ENCODE measurements at places on chromosomes 1 and 21.
A peak's percentile ranks its signal among the peaks of the same experiment; 100 is the strongest.

- no peak for DNase-seq
Observed at GRCh38 chr1:165641231-165641987, 10.4 kb downstream of the MGST3 start.

GRCh38 chr1:31614414-31615005, 3.0 kb upstream of the HCRTR1 start:
- no peak for DNase-seq

- DNase-seq = peak; percentile 38
Observed at GRCh38 chr1:32761253-32761877, 55.8 kb downstream of the YARS1 start.

DNA sequence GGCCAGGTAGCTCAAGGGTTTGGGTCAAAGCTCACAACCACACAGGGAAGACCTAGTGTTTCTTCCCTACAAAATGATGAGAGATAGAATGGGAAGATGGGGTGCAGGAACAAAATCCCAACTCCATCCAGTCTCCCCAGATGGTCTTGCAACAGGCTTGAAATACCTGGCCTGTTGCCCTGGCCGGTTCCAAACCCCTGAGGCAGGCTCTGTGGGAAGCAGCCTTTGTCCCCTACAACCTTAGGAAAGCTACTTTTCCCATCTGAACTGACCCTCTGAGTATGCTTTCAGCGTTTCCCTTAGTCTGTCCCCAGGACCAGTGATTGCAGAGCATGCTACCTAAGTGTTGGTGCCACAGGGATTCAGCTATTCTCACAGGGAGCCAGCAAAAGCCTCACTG, 104.0 kb downstream of the GDAP2 start:
- no peak for DNase-seq

GRCh38 chr1:209307846-209308245, 275.7 kb upstream of the CAMK1G start:
- DNase-seq = no peak

DNA sequence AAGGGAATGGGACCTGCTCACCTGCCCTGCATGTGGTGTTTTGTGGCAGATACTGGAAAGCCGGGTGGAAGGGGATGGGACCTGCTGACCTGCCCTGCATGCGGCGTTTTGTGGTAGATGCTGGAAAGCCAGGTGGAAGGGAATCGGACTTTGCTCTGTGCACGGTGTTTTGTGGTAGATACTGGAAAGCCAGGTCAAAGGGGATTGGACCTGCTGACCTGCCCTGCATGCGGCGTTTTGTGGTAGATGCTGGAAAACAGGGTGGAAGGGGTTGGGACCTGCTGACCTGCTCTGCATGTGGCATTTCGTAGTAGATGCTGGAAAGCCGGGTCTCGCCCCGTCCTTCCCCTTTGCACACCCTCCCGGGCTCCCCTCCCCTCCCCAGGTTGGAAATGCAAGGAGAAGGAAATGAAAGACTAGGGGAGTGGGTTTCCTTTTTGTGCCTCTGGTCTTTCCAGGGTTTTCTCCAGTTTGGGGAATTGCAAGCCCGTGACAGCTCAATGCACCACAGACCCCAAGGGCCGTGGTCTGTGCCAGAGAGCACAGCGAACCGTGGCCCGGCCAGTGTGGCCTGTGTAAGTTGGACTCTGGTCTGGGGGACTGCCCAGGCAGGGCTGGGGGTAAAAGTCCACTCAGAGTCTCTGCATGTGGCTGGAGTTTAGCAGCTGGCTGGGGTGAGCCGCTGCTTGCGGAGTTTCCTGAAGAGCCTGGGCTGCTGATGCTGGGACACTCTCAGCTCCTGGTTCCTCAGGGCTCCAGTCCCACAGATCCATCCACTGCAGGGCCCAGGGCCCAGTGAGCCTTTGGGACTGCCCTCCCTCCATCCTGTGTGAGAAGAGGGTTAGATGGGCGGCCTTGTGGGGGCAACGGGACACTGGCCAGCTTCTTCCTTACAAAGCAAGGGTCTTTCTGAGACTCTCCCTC, 105.5 kb downstream of the CRYAA start:
- DNase-seq = no peak

- DNase-seq = peak; percentile 69
Observed at GRCh38 chr1:1171546-1172340, 1.9 kb upstream of the TTLL10 start.

DNA sequence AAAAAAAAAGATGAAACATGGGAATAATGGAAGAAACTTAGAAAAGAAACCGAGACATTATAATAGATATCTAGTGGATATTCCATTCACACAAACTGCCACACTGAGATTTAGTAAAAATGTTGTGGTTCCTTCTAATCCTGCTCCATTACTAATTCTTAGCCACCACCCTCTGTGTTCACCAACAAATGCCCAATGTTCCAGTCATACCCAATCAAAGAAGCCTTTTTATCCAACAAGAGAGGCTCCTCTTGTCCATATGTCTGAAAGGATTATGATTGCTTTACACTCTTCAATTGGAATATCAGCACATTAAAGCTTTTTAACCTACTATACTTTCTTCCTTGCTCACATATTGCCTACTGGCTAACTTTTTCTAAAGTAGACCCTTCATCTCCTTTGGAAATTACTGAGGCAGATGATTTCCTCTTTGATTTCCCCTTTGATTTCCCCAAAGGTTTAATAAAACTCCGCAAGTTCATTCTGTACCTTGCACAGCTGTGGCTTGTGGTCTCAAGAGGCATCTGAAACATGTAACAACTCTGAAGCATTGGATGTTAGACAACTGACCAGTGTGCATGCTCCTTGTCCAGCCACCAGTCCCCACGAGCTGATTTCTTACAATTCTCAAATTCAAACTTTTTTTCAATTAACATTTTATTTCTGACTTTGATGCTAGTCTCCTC, 305.6 kb upstream of the LYPLAL1 start:
- DNase-seq = no peak

DNA sequence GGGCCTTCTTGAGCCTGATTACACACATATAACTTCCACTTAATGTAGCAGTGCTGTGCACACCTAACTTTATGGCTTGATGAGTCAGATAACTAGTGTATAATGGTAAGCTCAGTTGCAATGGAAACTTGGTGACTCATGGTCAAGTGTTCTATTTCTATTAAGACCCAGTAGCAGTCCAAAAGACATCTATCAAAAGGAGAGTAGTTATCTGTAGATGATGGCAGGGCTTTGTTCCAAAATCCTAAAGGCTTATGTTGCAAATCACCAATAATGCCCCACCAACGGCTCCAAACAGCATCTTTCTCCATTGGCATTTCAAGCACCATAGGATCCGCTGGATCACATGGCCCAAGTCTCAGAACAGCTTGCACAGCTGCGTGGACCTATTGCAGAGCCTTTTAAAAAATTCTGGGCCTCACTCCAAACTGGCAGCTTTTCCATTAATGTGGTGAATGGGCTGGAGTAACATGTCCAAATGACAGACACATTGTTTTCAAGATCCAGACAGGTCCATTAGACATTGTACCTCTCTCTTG, 566.8 kb upstream of the USP24 start:
- no peak for DNase-seq

DNA sequence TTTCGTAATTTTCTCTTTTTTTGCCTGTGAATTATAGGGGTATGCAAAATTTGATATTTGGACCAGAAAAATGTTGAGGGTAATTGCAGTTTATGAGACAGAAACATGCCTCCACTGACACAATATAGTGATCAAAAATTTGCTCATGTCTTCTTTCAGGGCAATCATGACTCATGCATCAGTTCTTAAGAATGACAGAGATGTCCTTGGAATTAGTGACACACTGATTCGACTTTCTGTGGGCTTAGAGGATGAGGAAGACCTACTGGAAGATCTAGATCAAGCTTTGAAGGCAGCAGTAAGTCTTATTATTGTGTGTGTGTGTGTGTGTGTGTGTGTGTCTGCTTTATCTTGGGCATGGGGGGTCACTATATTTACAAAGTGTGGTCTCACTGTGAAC, 27.5 kb downstream of the CTH start:
- DNase-seq = no peak

DNA sequence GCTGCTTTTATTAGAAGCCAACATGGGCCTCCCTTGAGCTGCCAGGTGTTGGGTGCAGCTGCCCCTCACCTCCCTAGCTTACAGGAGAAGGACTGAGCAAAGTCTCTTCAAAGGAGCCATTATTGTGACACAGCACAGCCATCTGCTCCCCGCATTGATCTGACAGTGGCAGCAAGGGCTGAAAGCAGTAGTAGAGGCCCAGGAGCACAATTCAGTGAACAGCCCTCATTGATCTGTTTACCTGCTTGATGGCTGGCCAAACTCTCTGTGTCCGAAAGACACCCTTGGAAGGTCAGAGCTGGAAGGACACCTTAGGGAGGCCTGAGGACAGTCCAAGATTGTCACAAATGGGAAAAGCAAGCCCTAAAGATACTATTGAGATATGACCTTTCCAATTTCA, 14.5 kb downstream of the HMGB4 start:
- DNase-seq = no peak

GRCh38 chr1:93349231-93350135, 3.8 kb downstream of the DR1 start:
- no peak for DNase-seq

- DNase-seq = no peak
Observed at GRCh38 chr1:164637461-164638375, 78.7 kb downstream of the PBX1 start.

GRCh38 chr1:201538612-201539551, at the start of gene NAV1:
NAV1 (plus strand) TSS chr1:201539127; CDS start chr1:201622885, 83,758 bp downstream.
- DNase-seq = no peak

GRCh38 chr1:24912376-24913273, 17.5 kb downstream of the RUNX3 start:
- no peak for DNase-seq

GRCh38 chr1:63833363-63834119, 59.7 kb downstream of the ROR1 start:
- no peak for DNase-seq

DNA sequence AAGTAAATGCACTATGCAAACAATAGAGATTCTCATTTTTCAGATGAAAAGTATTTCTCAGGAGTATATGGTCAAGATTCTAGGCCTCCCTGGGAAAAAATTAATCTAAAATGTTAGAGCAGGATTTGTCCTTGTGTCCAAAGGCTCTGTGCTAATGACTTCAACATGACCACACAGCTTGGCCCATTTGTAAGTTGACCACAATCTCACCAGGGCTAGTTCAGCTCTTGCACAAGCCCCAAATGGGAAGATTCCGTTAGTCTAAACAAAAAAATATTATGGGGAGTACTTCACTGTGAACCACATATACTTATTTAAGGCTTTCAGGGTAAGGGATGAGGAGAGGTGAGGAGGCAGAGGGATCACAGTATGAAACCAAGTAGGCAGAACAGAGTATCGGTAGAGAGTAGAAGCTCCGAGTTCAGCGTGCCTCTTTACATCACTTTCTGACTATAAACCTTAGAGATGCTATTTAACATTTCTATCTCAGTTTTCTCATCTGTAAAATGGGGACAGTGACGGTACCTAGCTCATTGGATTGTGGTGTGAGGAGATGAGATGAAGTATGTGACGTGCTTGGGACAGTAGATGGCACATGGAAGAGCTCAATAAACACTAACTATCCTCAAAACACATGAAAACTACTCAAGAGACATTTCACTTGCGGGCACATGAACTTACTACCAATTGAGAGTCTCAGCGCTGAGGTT, 37.8 kb upstream of the CTTNBP2NL start:
- DNase-seq = no peak
